NT2/D1 (cell line): ENCODE measurements at places on chromosomes 4 and X.

- no peak for DNase-seq
Measured at GRCh38 chrX:9311421-9312160, 153.3 kb upstream of the TBL1X start.

- no peak for DNase-seq
Measured at GRCh38 chr4:7166981-7167700, 25.2 kb upstream of the SORCS2 start.

GRCh38 chr4:47747846-47748494 lies 89.9 kb downstream of the CORIN start:
- DNase-seq, result no peak

DNA sequence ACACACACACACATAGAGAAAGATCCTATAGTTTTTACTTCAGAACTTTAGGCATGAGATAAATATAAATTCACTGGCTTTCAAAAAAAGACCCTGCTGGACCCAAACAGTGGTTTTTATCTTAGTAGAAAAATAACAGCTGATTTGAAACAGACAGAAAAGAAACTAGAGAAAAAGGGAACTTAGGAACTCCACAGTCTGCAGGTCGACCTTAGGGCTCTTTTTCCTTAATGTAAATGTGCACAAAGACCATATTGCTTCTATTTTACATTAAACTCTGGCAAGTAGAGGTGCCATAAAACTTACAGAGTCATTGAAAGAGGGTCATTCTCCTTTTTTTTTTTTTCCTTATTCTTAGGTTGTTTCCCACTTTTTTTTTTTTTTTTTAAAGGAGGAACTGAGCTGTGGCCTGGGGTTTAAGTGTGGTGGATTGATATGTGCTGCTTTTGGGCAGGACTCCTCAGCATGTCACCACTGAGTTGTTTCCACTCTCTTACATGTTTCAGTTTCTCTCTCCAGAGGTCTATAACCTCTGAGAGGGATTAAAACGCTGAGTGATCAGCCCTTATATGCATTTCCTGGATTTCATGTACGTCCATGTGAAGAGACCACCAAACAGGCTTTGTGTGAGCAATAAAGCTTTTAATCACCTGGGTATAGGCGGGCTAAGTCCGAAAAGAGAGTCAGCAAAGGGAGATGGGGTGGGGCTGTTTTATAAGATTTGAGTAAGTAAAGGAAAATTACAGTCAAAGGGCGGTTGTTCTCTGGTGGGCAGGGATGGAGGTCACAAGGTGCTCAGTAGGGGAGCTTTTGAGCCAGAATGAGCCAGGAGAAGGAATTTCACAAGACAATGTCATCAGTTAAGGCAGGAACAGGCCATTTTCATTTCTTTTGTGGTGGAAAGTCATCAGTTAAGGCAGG lies 70.8 kb upstream of the PACRGL start:
- DNase-seq, result peak; percentile 56

- DNase-seq, result no peak
Measured at GRCh38 chrX:121050781-121051180, 3.4 kb downstream of the GLUD2 start.

DNA sequence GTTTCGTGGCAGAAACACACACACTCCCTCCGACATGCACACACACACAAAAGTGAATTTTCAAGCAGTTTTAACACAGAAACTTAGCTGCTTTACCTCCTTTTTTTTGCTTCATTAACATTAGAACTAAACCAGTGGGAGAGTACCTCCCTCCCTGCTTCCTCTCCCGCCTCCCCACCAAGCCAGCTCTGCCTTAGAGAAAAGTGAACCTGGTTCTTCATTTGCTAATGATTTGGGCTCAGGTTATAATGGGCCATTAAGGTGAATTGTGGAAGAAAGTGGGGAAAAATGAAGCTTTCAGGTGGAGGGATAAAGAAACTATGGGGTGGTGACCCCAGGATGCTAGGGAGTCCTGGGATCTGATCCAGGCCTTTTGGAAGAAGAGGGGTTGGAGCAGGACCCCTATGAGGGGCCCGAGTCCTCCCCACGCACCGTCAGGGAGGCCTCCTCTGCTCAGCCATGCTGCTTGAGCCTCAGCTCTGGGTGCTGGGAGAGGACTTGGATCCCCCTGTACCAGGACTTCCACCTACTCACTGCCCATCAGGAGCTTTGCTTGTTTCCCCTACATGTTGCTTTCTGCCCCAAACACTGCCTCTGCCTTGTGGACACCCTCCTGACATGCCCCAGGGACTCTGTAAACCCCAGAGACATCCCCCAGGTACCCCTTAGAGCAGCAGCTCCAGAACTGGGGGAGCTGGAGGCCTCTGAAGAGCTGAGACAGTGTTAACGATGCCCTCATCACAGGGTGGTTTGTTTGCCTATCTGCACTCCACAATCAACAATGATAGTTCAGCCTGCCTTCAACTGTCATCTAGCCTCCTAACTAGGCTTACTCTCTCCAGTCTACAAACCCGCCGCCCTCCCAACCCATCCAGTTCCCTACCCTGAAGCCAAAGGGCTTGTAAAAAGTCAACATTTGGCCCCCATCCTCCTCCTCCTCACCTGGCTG lies 6.5 kb upstream of the JADE1 start:
- DNase-seq, result no peak

- DNase-seq, result no peak
Measured at GRCh38 chrX:29067351-29067750, 480.1 kb downstream of the IL1RAPL1 start.

- no peak for DNase-seq
Measured at GRCh38 chr4:39235696-39236095, 53.4 kb downstream of the WDR19 start.

- DNase-seq, result no peak
Measured at GRCh38 chr4:39522068-39522467, 5.2 kb downstream of the UGDH start.

- DNase-seq, result no peak
Measured at GRCh38 chr4:81498551-81499099, 26.9 kb upstream of the RASGEF1B start.

GRCh38 chrX:47854474-47854873 lies 17.8 kb downstream of the ZNF81 start:
- DNase-seq, result no peak

GRCh38 chrX:70174754-70175153 lies 2.5 kb upstream of the DGAT2L6 start:
- DNase-seq, result no peak

DNA sequence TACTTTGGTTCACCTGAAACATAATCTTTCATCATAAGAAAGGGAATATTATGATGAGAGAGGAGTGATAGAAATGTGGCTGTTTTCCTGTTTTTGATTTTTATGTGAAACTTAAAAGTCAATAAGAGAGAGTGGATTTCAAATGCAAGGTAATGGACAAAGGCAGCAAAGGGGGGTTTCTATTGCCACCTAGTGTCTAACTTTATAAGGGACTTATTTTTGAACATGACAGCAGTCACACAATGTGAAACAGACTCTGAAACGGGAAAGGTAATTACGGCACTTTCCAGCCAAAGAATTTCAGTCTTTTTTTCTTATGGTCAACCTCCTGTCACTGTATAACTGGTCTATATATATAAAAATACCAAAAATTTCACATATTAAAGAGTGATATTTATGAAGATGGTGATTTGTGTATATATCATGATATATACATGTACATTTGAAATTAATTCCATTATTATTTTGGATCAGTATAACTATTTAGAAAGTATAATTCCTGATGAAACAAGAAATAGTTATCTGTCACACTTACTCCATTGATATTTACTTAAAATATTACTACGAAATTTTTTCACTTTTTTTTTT lies 127.1 kb downstream of the FBXO8 start:
- peak; percentile 15 for DNase-seq

GRCh38 chr4:126183206-126183605 lies 868.5 kb downstream of the FAT4 start:
- DNase-seq, result no peak

GRCh38 chr4:102734591-102735385 lies 26.0 kb downstream of the MANBA start:
- DNase-seq, result no peak

DNA sequence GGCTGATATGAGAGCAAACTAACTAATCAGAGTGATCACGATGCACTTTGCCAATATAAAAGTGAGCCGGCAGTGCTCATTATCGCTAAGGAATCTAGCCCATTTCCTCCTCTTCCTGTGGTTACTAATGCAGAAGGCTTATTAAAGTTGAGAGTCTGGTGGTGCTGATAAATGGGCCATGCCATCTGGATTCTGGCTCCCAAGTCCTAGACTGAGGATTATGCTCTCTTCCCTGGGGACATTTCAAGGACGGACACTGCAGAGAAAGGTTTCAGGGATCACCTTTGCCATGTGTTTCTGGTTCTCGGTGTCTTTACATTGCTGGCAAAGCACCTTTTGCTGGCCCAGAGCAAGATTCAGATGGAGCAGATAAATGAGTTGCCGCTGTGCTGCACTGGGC lies 85.3 kb downstream of the RTL5 start:
- DNase-seq, result no peak

GRCh38 chrX:39813631-39814277 lies 284.0 kb downstream of the BCOR start:
- no peak for DNase-seq

GRCh38 chr4:31234494-31234893 lies 514.3 kb downstream of the PCDH7 start:
- DNase-seq, result no peak

DNA sequence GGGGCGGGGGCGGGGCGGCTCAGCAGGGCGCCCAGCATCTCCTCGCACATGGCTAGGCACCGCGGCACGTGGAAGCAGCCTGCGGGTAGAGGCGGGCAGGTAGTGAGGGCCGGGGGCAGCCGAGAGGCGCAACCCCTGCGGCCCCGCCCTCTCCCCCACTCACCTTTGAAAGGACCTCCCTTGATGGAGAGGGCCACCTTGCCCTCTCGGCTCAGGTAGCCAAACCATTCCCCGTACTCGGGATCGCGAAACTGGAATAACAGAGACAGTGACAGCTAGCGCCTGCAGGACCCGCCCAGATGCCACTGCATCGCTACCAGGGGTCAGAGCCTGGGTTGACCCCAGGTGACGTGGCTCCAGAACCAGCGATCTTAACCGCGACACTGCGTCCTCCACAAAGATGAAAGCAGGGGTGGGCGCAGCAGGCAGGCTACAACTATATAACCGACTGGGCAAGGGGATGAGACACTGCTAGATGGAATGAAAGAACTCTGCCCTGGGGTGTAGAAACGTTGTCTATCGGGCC lies 552 bp upstream of the NAA10 start:
- no peak for DNase-seq

- no peak for DNase-seq
Measured at GRCh38 chr4:77052352-77052751, 23.4 kb downstream of the CCNI start.

GRCh38 chr4:164613792-164614191 lies 140.1 kb upstream of the SMIM31 start:
- no peak for DNase-seq

DNA sequence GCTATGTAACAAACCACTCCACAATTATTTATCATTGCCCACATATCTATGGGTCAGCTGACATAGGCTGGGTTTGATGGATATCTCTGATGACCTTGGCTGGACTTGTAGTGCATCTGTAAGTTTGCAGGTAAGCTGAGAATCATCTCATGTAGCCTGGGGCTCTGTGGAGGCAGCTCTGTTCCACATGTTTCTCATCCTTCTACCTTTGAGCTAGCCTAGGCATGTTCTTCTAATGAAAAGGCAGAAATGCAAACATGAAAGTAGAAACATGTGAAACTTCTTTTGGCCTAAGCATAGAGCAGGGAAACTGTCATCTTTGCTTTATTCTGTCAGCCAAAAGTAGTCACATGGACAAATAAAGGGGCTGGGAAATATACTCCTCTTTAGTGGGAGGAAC lies 18.2 kb downstream of the MRPL1 start:
- no peak for DNase-seq

GRCh38 chrX:68498044-68498507 lies 775 bp upstream of the YIPF6 start:
- peak; percentile 33 for DNase-seq

DNA sequence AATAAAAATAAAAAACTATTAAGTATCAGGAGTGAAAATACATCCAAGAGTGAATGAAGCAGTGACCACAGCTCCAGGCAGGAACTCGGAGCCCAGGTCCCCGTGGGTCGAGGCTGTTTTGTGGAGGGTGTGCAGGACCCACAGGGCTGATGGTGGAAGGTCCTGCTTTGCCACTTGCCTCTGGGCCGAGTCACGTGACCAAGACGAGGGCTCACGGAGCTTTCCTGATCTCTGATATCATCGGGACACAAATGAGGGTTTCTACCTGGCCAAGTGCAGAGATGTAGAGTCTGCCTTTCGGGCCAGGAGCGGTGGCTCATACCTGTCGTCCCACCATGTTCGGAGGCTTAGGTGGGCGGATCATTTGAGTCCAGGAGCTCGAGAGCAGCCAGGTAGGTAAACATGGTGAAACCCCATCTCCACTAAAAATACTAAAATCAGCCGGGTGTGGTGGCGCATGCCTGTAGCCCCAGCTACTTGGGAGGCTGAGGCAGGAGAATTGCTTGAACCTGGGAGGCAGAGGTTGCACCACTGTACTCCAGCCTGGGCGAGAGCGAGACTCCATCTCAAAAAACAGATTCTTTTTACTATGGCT lies 7.2 kb downstream of the SLC25A6 start:
- no peak for DNase-seq

- DNase-seq, result no peak
Measured at GRCh38 chrX:43643201-43643600, 12.9 kb upstream of the MAOA start.

- DNase-seq, result no peak
Measured at GRCh38 chr4:181796502-181796901, 446.7 kb upstream of the TENM3 start.

GRCh38 chr4:80538276-80538926 lies 202.9 kb downstream of the CFAP299 start:
- no peak for DNase-seq

- no peak for DNase-seq
Measured at GRCh38 chr4:55269995-55270394, 76.0 kb upstream of the SRD5A3 start.

DNA sequence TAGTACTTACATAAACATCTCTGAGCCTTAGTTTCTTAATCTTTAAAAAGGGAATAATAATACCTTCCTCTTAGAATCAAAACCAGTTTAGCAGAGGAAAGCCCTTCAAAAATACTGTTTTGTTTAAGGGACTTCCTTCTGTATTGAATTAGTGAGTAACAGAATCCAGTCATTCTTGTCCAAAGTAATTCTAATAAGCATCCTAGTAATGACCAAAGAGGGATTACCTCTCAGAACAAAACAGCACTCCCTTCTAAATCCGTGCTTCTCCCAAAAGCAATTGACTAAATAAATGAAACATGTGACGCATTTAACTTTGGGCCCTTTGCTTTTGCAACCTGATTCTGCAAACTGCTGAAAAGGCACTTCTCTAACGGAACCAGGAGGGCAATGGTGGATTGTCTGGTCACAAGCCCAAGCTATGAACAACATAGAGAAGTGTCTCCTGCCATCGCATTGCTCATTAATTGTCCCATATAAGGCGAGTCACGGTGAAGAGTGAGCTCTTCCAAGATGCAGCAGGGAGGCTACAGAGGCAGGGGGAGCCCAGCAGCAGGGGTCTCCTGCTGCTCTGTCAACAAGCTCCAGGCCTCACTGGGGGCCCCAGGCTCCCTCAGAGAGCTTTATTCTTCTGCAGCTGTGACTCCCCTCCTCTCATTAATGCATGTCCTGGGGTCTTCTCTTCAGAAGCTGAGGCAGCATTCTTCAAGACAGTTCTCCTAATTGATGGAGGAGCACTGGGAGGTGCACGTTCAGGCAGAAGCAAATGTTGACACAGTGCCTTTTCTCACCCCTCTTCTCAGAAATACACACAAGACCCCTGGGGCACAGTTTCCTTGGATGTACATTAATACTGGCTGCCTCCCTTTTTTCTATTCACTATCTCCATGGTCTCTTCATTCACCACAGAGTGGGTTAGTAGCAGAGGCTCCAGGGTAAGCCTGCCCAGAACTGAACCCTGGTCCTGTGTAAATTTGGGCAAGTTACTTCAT lies 419.6 kb upstream of the RASGEF1B start:
- DNase-seq, result no peak

GRCh38 chrX:130550351-130550750 lies 148.6 kb downstream of the RBMX2 start:
- no peak for DNase-seq
